ENCODE measurements at places on chromosomes 5 and 9. TPM values are rescaled to one million over a fixed set of nuclear protein-coding genes. Genes with fewer than 3 reads are reported as not detected.

GRCh38 chr5:4717446-4717845 is 422.7 kb upstream of the ADAMTS16 start:
- DNase-seq = no peak

GRCh38 chr9:86707932-86708510 is 239.3 kb downstream of the GAS1 start:
- DNase-seq = no peak

DNA sequence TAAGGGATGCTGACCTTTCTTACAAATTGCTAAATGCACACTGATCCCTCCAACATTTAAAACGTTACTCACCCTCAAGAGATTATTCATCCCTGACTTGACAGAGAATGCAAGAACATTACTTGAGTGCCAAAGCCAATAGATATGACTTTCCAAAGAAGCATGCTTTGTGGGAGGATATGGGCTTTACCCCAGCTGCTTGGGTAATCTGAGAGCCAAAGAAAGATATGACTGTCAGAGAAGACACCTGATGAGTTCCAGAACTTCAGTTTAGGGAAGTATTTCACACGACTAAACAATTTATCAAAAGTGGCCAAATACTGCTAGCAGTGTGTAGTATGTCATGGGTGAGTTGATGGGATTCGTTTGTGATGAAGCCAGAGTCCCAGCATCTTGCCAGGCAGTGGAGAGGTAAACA is 7.4 kb upstream of the SPDL1 start:
- DNase-seq = no peak

DNA sequence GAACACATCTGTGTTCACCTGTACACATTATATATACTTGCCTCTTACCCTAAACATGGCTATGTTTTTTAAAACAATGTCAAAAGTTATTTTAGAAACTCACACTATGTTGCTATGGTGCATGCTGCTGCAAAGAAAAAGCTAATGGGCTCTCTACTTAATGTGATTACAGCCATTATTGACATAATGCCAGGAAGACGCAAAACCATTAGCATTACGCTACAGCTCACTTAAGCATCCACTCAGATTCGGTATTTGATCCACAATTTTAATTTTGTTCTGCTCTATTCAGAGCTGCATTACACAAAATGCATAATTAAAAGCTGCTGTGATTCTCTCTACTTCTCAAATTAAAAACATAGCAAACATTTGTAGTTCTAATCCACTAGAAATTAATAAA is 395.2 kb downstream of the BNC2 start:
- DNase-seq = no peak

GRCh38 chr5:102718819-102719218 is 36.3 kb upstream of the PAM start:
- no peak for DNase-seq

Gene FGF1
- total RNA-seq = 0.99 TPM

Gene QRFP
- 0.05 TPM for total RNA-seq

Gene PCDHB10
- total RNA-seq = 0.19 TPM
